ENCODE measurements at places on chromosomes 2 and 18.

DNA sequence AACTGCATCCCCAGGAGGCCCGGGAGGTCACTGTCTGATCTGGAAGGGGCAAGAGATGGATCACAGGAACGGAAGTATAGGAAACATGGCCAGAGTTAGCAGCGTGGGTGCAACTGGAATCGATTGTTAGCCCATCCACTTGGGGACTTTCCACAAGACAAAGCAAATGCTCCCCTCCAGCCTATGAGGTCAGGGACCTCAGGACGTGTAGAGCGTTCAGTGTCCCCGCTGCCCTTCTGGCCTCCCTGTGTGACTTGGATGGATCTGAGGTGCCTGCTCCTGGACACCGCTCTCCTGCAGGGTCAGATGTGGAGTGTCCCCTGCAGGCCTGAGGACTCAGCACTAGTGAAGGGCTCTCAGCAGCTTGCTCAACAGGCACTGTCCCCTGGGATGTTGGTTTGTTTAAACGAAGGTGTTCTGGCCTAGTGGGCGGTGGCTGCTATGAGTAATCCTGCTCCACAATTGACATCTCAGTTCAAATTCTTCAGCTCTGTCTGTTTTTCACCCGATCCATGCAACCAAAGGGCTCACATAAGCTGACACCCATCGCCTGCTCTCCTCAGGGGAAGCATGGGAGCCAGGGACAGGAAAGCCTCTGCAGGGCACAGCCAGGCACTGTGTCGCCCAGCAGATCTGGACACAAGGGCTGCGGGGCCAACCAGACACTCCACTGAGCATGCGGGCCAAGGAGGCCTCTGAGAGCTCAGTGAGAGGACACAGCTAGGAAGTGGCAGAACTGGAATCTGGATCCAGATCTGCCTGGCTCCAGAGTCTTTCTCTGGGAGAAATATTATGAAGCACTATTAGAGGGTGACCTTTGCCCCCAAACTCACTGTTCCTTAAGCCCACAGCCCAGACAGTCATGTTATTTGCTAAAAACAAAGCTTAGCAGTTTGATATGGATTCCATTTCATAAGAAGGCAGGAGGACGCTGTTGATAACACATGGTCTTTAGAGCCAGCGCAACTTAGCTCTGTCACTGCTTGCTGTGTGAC lies 78.5 kb downstream of the RHOB start:
- no peak for DNase-seq

GRCh38 chr18:59300676-59301285 lies 17.7 kb downstream of the CPLX4 start:
- DNase-seq = no peak

DNA sequence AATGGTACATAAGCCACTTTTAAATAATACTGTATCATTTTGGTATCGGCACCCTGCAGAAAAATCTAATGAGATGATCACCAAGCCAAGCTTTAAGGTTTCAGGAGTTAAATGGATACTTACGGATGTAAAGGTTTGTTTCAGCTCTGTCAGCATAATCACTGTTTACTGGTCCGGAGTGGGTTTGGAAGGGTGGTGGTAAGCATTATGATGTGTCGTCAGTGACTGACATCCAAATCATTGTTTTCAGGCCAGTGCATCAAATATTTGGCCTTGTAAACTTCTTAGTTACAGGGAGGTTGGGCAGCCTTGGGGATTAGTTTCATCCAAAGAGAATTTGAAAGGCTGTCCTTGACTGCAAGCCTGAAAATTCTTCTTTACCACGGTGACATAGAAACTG lies 50.0 kb upstream of the ATL2 start:
- DNase-seq = no peak

- no peak for DNase-seq
These were observed 1132.2 kb downstream of the DPP10 start for GRCh38 chr2:115574667-115575066.

GRCh38 chr18:919078-919477 lies 14.4 kb downstream of the ADCYAP1 start:
- DNase-seq = no peak

- no peak for DNase-seq
These were observed 209.3 kb downstream of the EIPR1 start for GRCh38 chr2:3168230-3168891.

- no peak for DNase-seq
These were observed 751.2 kb upstream of the NRXN1 start for GRCh38 chr2:51782921-51783765.

DNA sequence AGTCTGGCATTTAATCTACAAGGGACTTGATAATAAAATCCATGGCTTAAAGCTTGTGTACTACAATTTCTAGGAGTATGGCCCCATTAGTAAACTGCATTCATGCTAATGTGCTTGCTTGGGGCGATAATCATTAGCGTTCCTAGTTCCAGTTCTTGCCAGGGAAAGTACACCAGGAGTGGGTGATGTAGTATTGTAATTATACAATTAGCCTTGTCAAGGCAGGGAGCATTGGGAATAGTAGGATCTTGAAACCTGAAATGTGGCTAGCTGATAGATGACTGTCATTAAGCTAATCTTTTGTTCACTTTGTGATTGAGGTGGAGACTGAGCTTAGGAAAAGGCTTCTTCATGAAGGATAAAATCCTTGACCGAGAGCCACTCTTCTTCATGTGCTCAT lies 989.2 kb downstream of the CPS1 start:
- no peak for DNase-seq

Measured in stimulated activated CD8-positive, alpha-beta memory T cell treated with anti-CD3 and anti-CD28 coated beads, Interleukin-15, amount 100 ng/mL, for 48 hours (primary cell).